ENCODE measurements at places on chromosomes 12 and 14.

DNA sequence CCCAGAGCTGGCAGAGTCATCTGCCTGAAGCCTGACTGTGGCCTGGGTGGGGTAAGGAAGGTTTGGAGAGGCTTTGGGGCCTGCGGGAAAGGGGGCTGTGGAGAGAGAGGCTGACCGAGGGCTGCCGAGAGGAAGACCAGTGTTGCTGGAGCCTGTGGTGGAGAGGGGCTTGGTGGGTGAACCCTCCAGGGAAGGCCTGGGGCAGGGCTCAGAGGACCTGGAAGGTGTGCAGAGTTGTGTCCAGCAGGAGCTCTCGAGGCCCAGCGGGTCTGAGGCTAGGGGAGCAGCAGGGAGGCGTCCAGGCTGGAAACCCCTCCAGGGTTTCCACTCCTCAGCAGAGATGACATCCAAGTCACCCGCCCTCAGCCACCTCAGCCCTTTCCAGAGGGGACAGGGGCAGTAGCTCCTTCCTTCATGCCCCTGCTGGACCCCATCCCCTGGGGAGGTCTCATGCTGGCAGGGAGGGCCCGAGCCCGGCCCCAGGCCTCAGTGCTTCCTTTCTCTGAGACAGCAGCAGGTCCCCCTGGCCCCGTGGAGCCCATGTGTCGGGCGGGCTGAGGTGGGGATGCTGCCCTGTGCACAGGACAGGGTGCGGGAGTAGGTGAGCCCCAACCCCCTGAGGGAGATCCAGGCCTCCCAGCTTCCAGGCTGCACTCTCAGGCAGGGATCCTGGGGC lies 8.4 kb downstream of the CEP170B start:
- no peak for DNase-seq

GRCh38 chr14:21120686-21121085 lies 19.8 kb downstream of the TMEM253 start:
- DNase-seq = no peak

DNA sequence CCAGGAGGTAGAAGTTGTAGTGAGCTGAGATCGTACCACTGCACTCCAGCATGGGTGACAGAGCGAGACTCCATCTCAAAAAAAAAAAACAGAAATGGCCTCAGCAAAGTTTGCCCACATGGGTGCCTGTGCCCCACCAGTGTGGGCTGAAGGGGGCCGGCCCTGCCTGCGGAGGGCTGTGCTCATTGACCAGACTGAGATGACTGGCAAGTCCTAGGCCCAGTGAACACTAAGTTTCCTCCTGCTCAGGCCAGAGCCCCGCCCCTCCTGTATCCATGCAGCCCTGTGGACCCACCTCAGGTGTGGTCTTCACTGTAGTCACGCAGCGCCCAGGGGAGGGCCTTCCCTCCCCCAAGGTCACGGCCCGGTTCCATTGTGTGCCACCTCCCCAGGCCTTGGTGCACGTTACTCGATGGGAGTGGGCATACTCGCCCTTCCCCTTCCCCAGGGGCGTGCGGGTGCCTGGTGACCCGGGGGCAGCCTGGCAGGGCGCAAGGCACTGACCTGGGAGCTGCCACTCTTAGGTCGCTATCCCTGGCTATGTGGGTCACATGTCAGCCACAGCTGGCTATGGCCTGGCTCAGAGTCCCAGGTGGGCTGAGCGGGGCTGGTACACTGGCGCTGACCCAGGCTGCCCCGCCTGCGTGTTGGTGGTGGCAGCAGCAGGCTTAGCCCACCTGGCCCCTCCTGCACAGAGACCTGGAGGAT lies 16.1 kb downstream of the INF2 start:
- DNase-seq = no peak

- DNase-seq = no peak
Measured at GRCh38 chr12:5210179-5210922, 166.7 kb downstream of the KCNA5 start.

DNA sequence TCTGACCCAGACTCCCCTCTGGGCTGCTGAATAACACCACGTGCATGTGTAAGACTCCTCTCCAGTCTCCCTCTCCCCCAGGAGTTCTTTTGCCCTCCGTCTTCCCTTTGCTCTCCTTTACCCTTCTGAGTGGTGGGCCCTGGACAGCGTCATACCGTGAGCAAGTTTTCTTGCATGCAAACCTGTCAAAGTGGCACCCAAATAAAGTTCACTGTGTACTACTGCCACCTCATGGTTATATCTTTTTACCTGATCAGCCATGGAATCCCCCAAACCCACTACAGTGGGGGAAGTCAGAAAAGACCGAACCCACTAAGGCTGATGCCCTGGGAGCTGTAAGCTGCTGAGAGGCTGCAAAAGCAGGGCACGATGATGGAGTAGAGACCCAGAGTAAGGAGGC lies 131.1 kb upstream of the VRK1 start:
- DNase-seq = no peak

DNA sequence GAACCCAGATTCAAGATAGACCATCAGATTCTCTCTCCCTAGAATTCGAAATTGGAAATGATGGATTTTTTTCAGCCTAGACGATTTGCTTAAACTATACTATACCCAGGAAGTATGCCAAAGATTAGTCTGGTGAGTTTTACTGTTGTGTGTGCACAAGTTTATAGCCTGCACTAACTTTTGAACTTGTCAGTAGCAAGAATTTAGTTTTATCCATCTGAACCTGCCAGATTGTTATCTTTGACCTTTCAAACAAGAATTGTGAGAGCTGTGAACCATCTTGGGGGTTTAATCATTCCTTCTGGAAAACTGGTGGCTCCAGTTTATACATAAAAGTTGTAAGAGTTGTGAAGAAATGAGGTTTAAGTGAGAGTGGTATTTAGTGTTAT lies 243.5 kb upstream of the DAAM1 start:
- no peak for DNase-seq

DNA sequence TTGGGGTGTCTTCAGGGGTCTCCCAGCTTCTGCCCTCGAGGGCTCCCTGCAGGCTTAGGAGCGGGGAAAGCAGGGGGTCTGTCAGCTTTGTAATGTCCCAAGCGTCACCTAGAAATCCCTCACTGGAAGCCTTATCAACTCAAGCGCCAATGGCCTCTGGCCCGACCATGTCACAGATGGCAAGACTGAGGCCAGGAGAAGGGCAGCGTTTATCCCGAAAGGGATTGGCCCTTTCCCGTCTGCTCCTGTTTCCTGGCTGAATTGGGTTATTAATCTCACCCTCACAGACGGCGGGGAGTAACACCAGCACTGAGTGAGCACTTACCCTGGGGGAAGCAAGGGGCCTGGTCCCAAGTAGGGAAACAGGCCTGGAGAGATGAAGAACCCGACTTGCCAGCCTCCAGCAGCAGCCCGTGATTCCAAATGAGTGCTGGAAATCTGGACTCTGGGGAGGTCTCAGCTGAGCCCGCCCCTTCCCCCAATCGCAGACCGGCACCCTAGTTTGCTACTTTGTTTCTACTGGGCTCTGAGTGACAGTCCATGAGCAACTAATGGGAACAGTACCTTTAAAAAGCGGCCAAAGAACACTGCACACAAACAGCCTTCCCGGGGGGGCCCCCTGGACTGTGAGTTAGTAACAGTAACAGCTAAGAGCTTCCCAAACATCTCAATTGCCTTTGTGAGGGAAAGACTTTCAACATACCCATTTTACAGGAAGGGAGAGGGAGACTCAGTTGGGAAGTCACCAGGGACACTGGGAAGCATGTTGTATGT lies 2.1 kb upstream of the NCOR2 start:
- DNase-seq = peak; percentile 65

DNA sequence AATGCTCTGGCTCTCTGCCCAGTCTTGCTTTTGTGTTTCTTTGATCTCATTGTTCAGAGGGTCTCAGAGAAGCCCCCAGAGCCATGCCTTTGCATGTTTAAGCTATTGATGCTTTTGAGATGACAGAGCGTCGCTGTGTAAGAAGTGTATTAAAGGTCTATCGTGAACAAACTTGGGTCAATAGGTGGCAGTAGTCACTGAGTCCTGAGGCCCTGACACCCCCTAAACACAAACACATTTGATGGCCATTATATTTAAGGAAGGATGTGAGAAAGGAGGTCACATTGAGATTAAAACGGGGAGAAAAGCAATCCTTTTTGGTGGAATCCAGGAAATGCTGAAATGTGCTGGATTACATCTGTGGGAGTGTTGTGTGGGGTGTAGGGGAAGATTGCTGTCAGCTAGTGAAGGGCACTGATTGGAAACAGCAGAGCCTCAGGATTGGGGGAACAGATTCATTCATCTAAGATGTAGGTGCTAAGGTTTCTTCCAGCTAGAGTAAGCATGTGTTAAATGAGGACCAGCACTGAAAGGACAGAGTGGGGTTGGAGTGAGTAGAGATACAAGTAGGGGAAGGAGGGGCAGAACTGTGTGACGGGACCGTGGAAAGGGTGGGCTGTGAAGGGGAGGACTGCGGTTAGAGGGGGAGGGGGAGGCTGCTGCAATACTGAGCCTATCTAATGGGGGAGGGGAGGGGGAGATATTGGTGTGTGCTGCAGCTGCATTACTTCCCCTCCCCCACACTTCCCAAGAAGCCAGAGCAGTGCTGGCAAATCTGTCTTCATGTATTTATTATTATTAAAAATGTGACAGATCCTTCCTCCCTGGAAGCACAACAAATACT lies 12.7 kb downstream of the NGDN start:
- DNase-seq = no peak

DNA sequence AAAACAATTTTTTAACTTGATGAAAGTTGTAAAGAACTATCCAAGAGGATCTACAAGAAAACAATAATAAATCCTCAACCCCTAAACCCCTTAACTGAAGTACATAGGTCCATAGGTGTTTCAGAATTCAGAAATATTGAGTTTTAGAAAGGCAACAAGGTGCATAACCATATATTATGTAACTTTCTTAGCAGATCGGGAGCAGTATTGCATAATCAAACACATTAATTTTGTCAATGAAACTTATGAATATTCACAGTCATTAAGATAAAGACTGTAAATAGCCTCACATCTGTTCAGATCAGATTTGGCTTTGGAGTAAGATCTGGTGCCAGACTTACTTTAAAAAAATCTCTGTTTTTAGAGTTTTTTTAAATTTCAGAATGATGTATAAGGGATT lies 647.1 kb upstream of the FLRT2 start:
- no peak for DNase-seq

DNA sequence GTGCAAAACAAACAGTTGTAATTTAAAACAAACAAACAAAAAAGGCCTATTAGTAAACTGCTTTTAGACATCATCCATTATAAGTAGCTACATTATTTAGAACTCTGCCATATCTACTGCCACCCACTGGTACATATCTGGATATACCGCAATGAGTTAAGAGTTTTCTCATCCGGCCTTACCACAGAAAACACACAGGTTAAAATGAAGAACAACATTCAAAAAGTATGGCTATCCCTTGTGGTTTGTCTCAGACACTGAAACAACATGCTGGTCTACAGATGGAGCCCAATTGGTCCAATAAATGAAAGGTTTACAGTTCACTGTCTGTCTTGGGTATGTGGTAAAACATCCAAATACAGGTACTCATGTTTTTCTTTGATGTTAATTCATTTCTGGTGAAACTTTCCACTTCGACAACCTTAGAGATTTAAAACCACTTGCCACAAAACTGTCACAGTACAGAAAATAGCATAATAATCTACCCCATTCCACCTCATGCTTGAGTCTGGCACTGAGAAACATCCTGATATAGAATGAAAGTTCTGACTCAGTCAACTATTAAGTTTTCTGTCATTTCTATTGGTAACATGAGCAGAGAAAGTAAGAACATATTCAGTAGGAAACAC lies 354.3 kb downstream of the CEP128 start:
- DNase-seq = no peak

GRCh38 chr12:111353603-111354295 lies 15.1 kb downstream of the PHETA1 start:
- DNase-seq = peak; percentile 81

DNA sequence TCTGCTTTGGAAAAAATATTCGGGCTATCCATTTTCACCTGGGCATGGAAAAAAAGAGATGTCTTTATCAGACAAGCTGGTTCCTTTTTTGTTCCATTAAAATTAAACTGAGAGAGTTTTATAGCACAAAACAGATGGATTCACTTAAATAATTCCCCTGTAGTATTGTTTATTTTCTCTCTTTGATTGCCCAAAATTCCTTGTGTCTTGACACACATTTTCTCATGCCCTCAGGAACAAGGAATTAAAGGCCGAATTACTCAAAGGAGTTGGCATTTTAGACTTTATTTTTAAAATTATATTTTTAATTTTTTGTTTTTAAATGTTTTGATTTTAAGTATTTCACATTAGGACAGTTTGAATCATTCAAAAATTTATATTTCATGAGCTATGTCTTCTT lies 69.6 kb upstream of the SLCO1C1 start:
- no peak for DNase-seq

GRCh38 chr12:104605685-104606084 lies 148.9 kb downstream of the CHST11 start:
- DNase-seq = peak; percentile 80

DNA sequence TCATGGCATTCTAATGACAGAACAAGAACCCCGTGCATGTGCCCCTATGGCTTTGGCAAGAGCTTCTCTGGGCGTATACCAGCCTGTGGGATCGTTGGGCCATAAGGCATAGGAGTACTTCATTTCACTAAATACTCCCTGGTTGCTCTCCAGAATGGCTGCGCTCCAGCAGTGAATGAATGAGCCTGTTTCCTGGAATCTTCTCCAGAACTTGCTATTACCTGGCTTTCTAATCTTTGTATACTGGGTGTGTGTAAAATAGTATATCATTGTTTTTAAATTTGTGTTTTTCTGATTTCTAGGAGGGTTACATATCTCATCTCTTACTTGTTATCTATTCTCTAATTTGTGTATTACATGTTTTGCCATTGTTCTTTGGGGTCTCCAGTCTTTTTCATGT lies 28.6 kb upstream of the EMP1 start:
- DNase-seq = no peak

- no peak for DNase-seq
Measured at GRCh38 chr14:57930241-57930975, 64.5 kb upstream of the SLC35F4 start.

DNA sequence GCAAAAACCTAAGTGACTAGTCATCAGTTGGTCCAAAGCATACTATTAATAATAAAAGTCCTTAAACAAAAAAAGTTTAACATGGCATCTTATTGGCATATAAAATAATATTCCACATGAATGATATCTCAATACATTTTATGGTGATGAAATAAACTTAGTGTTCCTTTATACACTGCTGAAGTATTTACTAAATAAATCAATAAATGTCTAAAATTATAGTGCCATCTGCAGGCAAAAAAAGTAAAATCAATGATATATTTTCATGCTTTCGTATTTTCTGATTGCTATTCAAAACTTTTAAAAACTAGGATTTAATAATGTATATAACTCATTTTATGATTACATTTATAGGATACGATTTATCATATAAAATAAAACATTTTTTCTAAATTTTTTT lies 30.5 kb downstream of the PUS7L start:
- DNase-seq = no peak

- DNase-seq = no peak
Measured at GRCh38 chr12:41962171-41962572, 182.5 kb downstream of the GXYLT1 start.

- DNase-seq = no peak
Measured at GRCh38 chr14:79426103-79426755, 785.1 kb downstream of the DIO2 start.
